ENCODE measurements at places on chromosomes 1 and 21.
A peak's percentile ranks its signal among the peaks of the same experiment; 100 is the strongest.

- DNase-seq = no peak
These were observed 488.0 kb upstream of the B3GALT2 start for GRCh38 chr1:193674292-193674944.

GRCh38 chr1:40042341-40042740, 1.8 kb downstream of the CAP1 start:
- DNase-seq = no peak

DNA sequence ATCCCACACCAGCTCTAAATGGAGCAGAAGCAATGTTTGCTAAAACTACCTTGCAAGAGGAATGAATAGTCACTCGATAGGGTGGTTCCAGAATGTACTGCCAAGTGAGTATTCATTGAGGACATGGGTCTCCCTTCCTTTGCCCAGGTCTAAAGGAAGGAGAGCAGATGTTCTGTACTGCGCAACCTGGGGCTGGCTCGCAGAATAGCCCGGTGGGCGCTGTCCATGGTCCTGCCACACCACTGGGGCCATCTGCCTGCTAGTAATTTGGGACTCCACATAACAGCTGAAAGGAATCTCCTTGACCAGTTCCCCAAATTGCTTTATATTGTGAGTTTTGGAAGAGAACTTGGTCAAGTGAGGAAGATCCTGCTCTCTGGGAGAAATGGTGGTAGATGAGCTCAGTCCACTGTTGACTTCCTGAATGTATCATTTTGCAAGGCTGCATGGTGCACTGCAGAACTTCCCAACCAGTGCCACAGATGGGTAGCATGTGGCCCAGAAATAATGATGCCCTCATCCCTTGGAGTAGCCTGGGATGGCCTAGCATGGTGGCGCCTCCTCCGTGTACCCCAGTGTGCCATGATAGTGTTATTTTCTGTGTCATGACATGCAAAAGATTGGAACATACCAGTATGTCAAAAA, 5.7 kb downstream of the SLC6A17 start:
- peak; percentile 85 for DNase-seq

GRCh38 chr21:36692114-36692834, 6.6 kb upstream of the SIM2 start:
- no peak for DNase-seq

DNA sequence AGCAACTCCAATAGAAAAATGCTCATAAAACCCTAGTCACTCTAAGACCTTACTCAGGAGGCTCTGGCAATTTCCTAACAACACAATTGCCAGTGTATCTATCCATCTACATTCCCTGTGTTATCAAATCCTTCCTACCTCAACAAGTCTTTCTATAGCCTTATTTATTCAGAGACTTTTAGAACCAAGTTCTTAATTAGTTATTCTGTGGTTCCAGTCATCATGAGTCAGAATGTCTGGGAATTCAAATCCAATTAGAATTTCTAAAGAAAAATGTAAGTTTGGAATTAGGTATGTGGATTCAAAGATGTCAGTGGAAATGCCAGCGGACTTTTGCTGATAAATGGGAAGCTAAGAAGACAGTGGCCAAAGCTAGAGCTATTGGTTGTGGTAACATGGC, 302.6 kb upstream of the C1orf87 start:
- DNase-seq = no peak

- DNase-seq = no peak
These were observed 32.9 kb upstream of the LRRC7 start for GRCh38 chr1:69534829-69535228.

GRCh38 chr21:27580276-27580675, 613.4 kb upstream of the ADAMTS5 start:
- DNase-seq = no peak

GRCh38 chr1:42720868-42721267, 19.2 kb downstream of the CLDN19 start:
- no peak for DNase-seq

GRCh38 chr1:203381151-203381751, 30.3 kb upstream of the FMOD start:
- DNase-seq = peak; percentile 38

DNA sequence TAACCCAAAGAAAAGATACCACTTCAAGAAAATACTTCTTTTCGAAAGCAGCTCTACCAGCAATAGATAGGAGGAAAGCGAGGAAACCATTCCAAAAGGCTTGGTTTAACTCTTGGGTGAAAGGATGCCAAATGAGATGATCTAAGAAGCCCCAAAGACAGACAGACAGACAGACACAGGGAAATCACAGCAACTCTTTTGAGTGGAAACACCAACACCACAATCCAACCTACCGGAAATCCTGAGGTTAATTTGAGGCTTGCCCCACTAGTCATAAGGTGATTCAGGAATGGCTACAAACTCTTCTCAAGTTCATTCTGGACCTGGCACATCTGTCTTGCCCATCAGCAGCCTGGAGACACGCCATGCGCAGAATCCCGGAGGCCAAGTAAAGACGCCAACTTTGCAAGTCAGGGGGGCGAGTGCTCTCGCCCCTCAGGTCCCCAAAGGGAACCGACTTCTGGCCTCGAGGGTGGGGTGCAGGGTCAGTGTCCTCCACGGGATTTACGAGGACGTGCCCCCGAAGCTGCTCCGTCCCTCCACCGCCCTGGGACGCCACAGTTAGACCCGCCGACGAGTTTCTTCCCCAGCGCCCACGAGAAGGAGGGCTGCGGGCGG, 778 bp downstream of the EVI5 start:
- peak; percentile 41 for DNase-seq

GRCh38 chr21:43312011-43312410, 114.9 kb downstream of the SIK1 start:
- DNase-seq = no peak

- DNase-seq = no peak
These were observed 2.7 kb upstream of the GNPAT start for GRCh38 chr1:231238298-231238697.

DNA sequence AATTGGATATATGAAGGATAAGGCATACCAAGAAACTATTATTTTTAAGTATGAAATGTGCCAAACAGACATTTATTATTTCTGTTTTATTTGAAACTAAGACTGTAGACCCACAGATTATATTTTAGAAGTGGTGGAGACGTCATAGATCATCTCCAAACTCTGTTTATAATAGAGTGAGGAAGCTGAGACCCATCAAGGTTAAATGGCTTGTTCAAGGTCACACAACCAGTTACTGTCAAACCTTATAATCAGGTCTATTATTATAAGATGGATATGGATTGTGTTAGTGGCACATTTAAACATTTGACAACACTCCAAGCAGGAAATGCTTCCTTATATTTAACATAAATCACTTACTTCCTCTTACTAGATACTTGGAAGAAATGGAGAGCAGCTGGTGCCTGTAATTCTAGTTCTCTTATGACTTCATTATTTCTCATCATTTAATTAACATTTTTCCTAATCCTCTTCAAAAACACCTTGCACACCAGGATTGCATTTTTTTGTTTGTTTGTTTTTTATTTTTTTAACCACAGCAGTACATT, 117.0 kb downstream of the NEK7 start:
- peak; percentile 36 for DNase-seq

GRCh38 chr1:214272964-214273533, 7.9 kb upstream of the SMYD2 start:
- no peak for DNase-seq

DNA sequence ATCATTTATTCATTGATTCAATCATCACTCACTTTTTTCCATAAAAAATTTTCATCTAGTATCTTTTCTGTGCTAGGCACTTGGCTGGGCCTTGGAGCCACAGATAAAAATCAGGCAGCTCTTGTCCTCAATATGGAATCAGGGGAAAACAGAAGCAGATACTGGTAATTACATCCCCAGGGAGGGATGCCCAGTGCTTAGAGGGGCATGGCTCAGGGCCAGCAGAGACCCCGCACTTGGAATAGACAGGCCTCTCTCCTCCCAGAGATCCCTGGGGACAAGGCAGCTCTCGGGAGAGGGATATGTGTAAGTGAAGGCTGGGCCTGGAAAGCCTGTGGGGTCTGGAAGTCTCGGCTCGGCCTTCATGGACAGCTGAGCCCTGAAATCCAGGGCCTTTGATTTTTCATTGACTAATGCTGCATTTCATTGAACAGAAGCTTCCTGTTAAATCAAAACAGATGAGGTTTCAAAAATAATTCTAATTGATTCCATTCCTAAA, 180.4 kb downstream of the FOXD2 start:
- no peak for DNase-seq

- no peak for DNase-seq
These were observed 475.2 kb upstream of the USP24 start for GRCh38 chr1:55690366-55690765.

- peak; percentile 18 for DNase-seq
These were observed 338.6 kb downstream of the TBX15 start for GRCh38 chr1:118649369-118650106.

- no peak for DNase-seq
These were observed 63.4 kb upstream of the PSEN2 start for GRCh38 chr1:226806988-226807387.

- DNase-seq = peak; percentile 73
These were observed 21.8 kb upstream of the PDC start for GRCh38 chr1:186482661-186483255.

GRCh38 chr1:45155423-45155822, 51.0 kb downstream of the ZSWIM5 start:
- DNase-seq = no peak

DNA sequence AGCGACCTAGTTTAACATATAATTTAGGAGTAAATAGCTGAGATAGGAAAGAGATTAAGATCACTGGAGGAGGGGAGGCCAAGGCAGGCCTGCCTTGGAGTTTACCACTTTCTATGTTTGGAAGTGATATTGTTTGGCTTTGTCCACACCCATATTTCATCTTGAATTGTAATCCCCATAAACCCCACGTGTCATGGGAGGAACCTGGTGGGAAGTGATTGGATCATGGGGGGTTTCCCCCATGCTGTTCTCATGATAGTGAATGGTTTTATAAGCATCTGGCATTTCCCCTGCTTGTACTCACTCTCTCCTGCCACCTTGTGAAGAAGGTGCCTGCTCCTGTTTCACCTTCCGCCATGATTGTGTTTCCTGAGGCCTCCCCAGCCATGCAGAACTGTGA, 58.3 kb upstream of the ARTN start:
- DNase-seq = no peak

GRCh38 chr1:115215703-115216521, 122.1 kb downstream of the NGF start:
- no peak for DNase-seq

DNA sequence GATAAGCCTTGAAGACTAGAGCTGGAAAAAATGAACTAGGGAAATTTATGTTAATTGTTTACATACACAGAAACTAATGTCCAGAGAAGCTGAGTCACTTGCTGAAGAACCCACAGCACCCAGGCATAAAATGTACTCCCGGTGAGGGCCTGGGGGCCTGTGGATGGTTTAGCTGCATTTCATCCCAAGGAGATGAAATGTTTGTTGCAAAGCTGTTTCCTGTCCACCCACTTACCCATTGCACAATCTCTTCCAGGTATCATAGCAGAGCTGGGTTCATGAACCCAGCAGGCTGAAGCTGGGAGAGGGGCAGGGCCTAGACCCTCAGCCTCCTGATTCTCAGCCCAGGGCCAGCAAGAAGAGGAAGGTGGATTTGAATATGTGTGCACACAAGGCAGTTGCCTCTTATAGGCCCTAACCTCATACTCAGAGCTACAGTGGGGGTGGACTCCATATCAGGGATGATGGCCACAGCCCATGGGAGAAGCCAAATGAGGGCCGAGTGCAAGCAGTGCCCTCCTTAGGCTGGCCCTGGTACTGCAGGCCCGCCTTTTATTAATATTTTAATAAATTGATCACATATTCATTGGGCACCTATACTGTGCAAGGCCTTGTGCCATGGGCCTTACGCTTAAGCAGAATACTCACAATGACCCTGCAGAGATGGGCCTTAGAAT, 110.8 kb downstream of the LACTBL1 start:
- DNase-seq = peak; percentile 61

GRCh38 chr1:21149855-21150432, 26.8 kb downstream of the EIF4G3 start:
- no peak for DNase-seq

- DNase-seq = peak; percentile 92
These were observed at the start of gene TMEM51 for GRCh38 chr1:15153184-15153841. TMEM51 (plus strand) TSS chr1:15153747; CDS start chr1:15215088, 61,341 bp downstream.

DNA sequence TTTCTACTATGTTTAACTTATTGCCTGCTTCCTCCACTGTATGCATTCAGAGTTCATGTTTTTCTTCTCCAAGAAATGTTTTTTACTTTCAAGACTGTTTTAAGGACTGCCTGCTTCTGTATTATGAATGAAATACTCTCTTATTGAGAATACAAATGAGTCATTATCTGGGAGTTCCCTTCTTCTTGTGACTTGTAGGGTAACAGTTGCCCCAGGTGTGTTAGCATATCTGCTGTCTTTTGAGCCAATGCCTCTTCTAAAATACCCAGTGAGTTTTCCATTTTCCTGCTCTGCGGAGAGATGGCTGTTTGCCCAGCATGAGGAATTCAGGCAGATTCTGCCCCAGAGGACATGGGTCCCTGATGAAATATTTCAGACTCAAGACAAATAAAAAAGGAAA, 34.1 kb upstream of the ST6GALNAC5 start:
- DNase-seq = no peak

DNA sequence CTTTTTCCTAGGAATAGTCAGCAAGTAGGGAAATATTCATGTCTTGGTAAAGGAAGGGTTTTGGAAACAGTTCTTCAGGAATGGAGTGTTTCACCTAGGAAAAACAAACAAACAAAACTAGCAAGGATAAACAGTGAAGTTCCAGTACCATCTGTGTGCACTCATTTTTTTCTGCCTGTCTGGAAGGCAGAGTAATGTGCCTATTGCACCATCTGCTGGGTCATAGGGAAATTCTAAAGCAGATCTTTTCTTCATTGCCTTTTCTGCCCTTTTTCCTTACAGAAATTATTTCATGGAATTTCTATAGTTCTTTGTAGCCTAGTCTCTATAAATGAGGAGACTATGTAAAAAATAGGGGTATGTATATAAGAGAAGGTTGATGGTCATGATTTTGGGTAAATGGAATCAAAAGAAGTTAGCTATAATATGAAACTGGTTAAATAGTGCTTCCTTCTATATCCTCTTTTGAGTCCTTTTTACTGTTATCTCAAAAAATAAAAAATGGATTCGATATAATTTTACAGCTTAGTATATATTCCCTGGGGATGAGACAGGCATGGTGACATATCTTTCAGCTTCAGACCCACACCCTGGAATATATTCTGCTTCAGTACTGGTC, 3.4 kb upstream of the HRNR start:
- DNase-seq = no peak

GRCh38 chr1:93753791-93754763, 72.4 kb upstream of the BCAR3 start:
- no peak for DNase-seq

- peak; percentile 68 for DNase-seq
These were observed 50.9 kb downstream of the ACTL8 start for GRCh38 chr1:17805869-17806684.

DNA sequence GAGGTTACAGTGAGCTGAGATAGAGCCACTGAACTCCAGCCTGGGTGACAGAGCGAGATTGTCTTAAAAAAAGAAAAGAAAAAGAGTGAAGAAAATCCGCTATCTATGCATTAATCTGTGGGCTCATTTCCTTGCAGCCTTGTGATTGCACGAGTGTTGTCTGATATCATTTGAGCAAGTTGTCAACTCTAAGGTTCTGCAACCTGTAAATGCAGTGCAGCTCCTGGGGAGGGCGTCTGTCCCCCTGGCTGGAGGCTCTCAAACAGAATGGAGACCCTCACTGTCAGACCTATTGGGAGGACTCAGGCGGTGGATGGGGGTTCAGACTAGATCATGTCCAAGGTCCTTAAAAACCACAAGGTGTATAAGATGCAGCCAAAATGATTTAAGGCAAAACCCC, 6.2 kb downstream of the CORT start:
- DNase-seq = no peak

- no peak for DNase-seq
These were observed 2.0 kb downstream of the PRKCZ start for GRCh38 chr1:2052054-2052679.

All from kidney (tissue), 22 donors.